ENCODE measurements at places on chromosomes 3 and 15. TPM values are rescaled to one million over a fixed set of nuclear protein-coding genes. Genes with fewer than 3 reads are reported as not detected.

GRCh38 chr3:51354731-51355615 is 30.1 kb upstream of the MANF start:
- no peak for DNase-seq

DNA sequence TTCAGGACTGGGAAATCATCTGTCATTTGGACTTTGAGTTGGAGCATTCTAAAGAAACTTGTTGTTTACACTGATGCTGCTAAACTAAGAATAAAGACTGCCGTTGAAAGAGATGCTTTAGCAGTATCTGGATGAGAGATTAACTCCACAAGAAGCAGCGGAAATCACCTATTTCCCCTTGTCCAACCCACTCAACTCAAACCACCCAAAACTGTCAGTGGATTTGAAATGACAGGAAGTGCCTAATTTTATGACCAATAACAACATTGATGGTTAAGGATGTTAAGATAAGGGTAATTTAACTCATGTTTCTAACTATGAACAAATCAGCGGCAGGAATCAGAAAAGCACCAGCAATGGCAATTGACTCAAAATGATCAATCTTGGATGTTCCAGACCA is 110.8 kb upstream of the NR2F2 start:
- no peak for DNase-seq

DNA sequence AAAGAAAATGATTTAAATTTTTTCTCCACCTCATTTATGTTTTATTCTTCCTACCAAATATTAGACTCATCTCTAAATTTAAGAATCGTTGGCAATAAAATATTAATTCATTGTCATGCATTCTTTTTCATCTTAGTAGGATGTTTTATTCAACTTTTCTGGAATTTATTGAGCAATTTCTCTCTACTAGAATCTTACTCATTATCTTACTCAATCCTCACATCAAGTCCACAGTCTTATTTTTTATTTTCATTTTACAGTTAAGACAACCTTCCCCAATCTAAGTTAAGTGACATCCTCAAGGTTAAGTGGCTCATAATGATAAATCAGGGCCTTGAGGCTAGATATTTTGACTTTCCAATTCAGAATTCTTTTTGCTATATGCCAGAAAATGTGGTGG is 15.9 kb upstream of the ALDH1A2 start:
- DNase-seq = no peak

The LRRN1 gene
- total RNA-seq = 48.5 TPM

DNA sequence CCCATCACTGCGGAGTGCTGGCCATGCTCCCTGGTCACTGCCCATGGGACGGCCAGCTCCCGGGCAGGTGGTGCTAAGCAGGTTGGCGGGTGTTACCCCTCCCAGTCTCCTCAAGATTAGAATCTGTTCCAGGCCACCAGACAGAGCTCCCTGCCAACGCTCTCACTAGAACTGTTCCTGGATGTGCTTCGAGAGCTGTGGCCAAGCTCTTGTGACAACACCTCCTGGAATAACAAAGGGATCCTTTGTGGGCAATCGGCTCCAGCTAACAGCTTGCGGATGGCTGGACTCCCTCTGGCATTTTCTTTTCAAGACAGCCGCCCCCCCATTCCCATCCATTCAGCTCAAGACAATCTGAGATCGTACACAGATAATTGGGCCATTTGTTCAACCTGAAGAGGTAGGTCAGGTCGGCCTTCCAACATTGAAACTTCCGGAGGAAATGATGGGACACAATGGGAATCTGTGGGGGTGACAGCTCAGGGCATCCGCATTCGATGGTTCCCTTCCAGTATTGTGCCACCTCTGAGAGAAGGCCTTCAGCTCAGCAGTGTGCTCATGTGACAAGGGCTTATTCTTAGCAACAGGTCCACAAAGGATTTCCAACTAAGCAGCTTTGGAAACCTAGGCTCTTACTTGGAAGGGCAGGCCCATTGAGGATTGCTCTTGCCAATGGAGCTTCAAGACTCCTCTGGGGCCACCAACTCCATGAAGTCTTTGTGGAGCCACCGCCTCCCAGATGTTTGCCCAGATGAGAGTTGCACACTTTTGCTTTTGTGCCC is 11.6 kb upstream of the EPHB3 start:
- DNase-seq = no peak

The FAM81A gene
- 3.0 TPM for total RNA-seq
